ENCODE measurements at places on chromosomes 2 and 18. TPM values are rescaled to one million over a fixed set of nuclear protein-coding genes. Genes with fewer than 3 reads are reported as not detected.

GRCh38 chr18:48173557-48173956 is 235.6 kb downstream of the ZBTB7C start:
- no peak for DNase-seq

Gene IL1R2
- polyA plus RNA-seq = 0.36 TPM

GRCh38 chr2:191150600-191151330 is at the start of gene STAT4:
Gene STAT4 (minus strand): TSS chr2:191150994. CDS start chr2:191148203, 2,791 bp downstream.
- no peak for DNase-seq

DNA sequence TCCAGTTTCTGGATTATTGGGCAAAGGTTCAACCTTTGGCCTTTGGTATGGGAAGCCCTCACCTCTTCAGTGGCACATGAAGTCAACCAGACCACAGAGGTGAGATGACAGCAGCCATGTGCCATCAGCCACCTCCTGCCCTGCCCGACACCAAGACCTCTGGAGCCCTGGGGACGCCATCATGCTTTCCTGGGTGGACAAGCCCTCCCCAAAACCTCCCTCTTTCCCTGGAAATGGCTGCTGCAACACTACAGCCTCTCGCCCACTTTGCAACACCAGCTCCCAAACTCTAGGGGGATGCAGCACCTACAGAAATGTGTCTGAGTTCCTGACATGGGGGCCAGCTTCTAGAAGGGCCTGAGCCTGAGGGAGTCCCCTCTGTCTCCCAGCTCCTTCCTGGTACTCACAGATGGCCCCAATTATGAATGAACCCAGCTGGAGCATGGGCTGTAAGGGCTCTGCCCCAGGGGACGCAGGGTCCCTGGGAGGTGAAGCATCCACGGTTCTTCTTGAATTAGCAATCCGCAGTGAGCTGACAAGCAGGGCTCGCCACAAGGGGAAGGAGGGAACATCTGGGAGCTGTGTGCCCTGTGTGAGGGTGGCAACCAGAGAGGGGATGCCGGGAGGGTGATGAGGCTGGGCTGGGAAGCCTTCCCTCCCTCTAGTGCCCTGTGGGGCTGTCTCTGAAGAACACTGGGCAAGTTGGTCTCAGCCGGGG is 268.5 kb upstream of the HDAC4 start:
- DNase-seq = no peak

- DNase-seq = no peak
Measured at GRCh38 chr2:6580982-6581381, 284.7 kb downstream of the CMPK2 start.

Gene MZT2A
- polyA plus RNA-seq = 41.9 TPM

- DNase-seq = no peak
Measured at GRCh38 chr18:9820719-9821118, 65.1 kb upstream of the TXNDC2 start.

Gene EVX2
- not detected for polyA plus RNA-seq

- no peak for DNase-seq
Measured at GRCh38 chr18:3848316-3848715, 398.3 kb downstream of the TGIF1 start.

DNA sequence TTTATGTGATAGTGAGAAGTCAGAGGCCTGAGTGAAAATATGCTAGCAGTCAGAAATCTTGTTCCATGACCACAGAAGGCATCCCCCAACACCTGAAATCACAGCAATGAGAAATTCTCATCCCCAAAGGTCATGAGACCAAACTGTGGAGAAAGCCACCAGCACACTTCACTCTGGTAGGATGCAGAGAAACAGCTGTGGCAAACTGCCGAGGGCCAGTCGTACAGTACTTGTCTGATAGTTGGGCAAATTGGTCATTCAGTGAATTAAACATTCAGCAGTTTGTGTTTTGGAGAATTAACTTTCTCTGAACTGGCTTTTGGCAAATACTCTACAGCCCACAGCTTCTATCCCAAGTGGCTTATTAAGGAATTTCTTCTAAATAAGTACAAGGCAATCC is 117.2 kb downstream of the TSN start:
- DNase-seq = no peak

- DNase-seq = no peak
Measured at GRCh38 chr18:24669015-24669414, 208.6 kb downstream of the HRH4 start.

DNA sequence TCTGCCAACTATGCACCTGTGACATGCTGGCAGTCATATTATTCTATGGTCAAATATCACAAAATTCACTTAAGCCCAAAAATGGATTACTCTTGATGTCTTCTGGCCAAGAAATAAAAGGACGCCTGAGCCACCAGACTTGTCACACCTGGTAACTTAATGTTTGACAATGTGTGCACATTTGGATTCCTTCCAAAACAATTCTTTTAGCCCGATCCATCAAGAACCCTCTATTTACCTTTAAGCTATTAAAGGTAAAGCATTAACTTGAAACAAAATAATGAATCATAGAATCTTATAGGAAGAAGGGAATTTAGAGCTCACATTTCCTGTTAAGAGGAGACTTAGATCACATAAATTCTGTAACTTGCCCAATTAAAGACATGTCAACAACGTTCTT is 46.5 kb upstream of the NFU1 start:
- no peak for DNase-seq

DNA sequence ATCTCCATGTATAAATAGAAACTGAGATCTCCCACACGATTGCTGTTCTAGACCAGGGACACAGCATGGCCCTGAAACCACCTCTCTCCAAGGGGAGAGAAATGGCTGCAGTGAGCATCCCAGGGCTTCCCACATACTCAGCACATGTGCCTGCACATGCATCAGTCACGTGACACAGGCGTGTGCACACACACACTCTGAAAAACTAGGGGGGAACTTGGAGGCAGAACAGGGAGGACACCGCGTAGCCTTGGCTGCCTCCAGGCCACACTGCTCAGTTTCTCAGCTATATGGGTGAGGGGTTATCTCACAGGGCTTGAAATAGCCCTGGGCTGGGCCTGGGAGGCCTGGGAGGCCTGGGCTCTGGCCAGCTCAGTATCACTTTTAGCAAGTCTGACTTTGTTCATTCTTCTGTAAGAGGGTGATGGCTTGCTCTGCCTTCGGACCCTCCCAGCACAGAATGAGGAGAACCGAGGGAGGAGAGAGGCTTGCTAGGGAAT is 66.9 kb downstream of the EMX1 start:
- no peak for DNase-seq

- DNase-seq = no peak
Measured at GRCh38 chr2:187799601-187800000, 245.4 kb upstream of the TFPI start.

Gene DCDC2C
- 0.32 TPM for polyA plus RNA-seq

DNA sequence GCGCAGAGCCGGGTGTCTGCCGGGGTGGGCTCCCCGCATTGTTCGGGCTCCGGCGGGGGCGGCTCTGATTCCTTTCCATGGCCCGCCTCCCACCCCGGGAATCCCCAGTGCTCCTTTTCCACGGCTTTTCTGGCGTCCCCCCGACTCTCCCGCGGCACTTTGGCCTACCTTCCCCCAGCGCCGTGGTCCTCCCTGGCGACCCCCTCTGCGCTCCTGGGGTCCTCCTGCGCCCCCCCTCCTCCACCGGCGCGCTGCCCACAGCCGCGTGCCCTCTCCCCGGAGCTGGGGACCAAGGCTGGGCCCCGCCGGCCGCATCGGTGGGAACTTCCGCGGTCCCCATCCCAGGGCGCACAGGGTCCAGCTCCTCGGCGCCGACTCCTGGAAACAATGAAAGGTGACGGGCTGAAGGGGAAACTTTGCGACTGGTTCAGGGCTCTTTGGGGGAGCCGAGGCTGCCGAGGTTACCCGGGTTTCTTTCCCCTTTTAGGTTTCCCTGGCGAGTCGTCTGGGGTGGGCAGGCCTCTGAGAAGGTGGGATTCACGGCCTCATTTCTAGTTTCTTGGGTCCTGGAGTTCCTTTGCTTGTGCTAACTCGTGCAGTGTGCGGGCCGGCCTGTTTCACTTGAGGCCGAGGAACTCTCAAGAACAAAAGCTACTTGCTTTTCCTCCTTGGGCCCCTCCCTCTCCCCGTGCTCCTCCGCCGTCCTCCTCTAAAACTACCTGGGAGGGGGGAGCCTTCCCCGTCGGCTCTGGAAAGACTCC is 2.2 kb downstream of the TGIF1 start:
- DNase-seq = no peak

DNA sequence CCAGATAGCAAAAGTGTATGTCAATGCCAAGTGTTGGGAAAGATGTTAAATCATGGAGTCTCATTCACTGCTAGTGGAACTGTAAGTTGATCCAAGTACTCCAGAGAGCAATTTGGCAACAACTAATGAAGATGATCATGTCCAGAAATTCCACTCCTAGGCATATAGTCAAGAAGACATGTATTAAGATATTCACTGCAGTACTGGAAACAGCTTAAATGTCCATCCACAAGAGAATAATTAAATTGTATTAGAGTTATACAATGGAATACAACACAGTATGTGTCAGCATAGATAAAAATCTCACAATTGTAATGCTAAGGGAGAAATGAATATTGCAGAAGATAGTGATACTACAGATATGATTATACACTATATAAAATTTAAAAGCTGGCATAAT is 15.2 kb upstream of the LBH start:
- DNase-seq = no peak

Gene ZCCHC2
- 15.1 TPM for polyA plus RNA-seq

Gene AMER3
- polyA plus RNA-seq = 0.03 TPM

Gene IMPA2
- 128 TPM for polyA plus RNA-seq

Data from renal cortex interstitium (tissue), 15 donors.